ENCODE measurements at places on chromosomes 13 and 19.
A peak's percentile ranks its signal among the peaks of the same experiment; 100 is the strongest.

DNA sequence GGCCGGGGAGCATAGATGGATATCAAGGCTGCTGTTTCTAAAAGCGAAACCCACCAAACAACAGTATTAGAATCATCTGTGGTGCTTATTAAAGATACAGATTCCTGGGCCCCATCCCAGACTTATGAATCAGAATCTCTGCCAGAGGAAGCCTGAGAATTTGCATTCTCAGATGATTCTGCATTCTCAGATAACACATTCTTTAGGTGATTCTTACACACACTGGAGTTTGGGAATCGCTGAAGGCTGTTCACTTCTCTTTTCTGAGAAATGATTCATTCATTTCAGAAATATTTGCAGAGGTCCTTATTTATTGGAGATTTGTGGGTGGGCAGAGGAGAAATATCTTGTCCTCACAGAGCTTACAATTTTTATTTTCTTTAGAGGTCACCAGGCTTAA, 24.4 kb downstream of the ALOX5AP start:
- no peak for DNase-seq

DNA sequence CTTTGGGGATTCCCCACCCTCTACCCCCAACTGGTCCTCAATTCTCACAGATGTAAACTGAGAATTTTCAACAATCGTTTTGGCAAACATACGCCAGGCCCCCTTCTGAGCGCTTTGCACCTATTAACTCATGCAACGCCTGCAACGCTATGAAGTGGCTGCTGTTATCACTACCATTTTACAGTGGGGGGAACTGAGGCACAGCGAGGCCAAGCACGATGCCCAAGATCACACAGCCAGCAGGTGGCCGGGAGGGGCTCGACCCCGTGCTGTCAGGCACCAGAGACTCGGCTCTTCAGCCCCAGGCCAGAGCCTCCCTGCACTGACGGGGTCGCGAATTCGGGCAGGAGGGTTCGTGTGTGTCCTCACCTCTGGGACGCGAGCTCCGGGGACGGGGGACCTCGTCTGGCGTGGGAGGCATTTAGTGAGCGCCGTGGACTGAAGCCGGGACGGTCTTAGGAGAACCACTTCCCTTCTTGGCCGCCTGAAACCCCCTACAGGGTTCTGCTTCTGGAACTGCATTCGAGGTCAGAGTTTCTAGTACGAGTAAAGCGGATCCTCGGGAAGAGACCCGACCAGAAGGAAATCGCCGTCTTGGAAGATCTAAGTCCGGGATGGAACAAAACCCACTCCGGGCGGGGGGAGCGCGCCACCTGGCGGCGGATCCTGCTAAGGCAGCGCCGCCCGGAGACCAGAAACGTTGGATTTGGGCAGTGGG, 21.0 kb downstream of the ZNF114 start:
- no peak for DNase-seq

DNA sequence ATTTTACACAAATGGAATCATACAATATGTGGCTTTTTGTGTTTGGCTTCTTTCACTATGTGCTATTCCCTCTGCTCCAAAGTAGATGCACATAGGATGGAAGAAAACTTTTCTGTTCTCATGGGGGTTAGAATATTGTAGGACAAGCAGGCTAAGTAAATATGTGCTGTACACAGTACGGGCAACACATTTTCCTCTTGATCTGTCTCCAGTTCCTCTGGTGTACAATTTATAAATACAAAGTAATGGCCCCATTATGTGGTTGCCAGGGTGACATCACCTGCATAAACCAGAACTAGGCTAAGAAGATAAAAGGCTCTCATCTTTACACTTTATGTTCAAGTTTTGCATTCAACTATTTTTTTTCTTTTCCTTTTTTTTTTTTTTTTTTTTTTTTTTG, 41.0 kb upstream of the SOX21 start:
- DNase-seq, result no peak

GRCh38 chr19:39546599-39546998, 6.6 kb upstream of the EID2 start:
- DNase-seq, result no peak

GRCh38 chr13:21461131-21461530, 2.0 kb upstream of the ZDHHC20 start:
- no peak for DNase-seq

GRCh38 chr13:110337247-110337646, 30.2 kb downstream of the COL4A2 start:
- DNase-seq, result no peak

GRCh38 chr19:3013263-3013725, 15.8 kb downstream of the TLE2 start:
- DNase-seq, result no peak

DNA sequence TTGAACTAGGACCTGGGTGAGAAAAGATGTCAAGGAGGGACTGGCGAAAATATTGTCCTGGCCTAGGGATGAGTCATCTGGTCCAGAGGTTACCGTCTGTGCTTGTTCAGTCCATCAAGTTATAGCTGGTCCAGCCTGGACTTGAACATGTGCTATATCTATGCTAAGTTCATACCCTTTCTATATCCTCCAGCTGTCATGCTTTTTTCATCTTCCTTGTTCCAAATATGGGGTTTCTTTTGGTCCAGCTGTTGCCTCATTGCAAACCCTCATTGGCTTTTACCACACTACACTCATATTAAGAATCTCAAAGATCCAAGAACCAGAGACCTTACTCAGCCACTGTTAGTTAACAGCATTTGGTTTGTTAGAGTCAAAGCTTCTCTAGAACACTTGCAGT, 19.1 kb upstream of the KLF12 start:
- no peak for DNase-seq

GRCh38 chr19:35693835-35694599, 10.3 kb upstream of the ZBTB32 start:
- DNase-seq, result peak; percentile 33

- DNase-seq, result no peak
Observed at GRCh38 chr19:15292847-15293582, 39.3 kb downstream of the BRD4 start.

GRCh38 chr13:45936621-45937020, 85.1 kb upstream of the SIAH3 start:
- no peak for DNase-seq

GRCh38 chr13:86080340-86080995, 281.2 kb upstream of the SLITRK6 start:
- DNase-seq, result no peak

- DNase-seq, result no peak
Observed at GRCh38 chr13:113605866-113606438, 21.4 kb downstream of the TFDP1 start.

DNA sequence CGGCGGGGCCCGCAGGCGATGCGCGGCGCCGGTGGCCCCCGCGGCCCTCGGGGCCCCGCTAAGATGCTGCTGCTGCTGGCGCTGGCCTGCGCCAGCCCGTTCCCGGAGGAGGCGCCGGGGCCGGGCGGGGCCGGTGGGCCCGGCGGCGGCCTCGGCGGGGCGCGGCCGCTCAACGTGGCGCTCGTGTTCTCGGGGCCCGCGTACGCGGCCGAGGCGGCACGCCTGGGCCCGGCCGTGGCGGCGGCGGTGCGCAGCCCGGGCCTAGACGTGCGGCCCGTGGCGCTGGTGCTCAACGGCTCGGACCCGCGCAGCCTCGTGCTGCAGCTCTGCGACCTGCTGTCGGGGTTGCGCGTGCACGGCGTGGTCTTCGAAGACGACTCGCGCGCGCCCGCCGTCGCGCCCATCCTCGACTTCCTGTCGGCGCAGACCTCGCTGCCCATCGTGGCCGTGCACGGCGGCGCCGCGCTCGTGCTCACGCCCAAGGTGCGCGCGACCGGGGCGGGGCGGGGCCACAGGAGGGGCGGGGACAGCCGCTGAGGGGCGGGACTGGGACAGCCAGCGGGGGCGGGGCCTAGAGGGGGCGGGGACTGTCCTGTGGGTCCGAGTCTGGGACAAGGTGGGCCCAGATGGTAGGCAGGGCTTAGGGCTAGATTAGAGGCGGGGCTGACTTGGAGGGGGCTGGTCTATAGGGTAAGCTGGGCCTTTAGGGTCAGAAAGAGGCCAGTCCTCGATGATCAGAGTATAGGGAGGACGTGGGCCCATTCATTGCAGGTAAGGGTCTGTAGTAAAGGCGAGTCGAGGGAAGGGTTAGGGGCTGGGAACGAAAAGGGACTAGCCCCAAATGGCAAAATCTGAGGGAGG, 5.1 kb downstream of the GRIN2D start:
- DNase-seq, result no peak

- DNase-seq, result no peak
Observed at GRCh38 chr19:31175564-31176348, 173.5 kb downstream of the TSHZ3 start.

DNA sequence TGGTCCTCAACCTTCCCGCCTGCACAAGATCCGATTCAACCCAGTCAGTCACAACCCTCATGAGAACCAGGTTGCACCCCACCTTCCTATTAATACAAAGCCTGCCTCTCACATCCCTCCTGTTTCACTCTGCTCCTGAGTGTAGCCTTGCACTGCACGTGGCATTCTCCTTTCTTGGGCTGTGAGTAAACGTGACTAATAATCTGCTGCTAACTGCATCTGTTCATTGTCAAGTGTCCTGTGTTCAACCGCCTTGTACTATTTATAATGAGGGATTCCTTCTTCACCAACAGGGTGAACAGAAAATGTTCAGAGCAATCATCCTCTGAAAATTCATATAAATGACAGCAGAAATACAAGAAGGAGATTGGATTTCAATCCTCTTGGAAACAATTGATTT, 1608.2 kb downstream of the SLITRK5 start:
- DNase-seq, result no peak

DNA sequence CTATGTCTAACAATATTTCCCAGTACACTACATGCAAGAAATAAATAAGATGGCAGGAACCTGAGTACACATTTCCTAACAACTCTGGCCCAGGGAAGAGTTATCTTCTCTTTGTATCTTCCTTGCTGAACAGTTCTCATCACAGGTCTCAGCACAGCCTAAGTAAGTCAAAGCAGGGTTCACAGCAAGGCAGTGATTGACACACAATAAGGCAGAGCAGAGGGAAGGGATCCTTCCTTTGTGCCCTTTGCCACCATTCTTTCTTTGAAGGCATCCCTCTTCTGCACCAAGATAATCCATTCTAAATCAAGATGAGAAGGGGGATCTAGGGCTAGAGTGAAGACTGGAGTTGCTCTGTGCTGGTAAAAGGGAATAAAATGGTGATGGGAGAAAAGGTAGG, 73.4 kb upstream of the TRPC4 start:
- no peak for DNase-seq

- no peak for DNase-seq
Observed at GRCh38 chr19:37864501-37864900, 41.9 kb downstream of the WDR87 start.

GRCh38 chr13:20148501-20149183, 12.2 kb downstream of the GJA3 start:
- no peak for DNase-seq

- DNase-seq, result no peak
Observed at GRCh38 chr13:74026753-74027152, 107.5 kb downstream of the KLF12 start.

- no peak for DNase-seq
Observed at GRCh38 chr13:94395860-94396259, 83.6 kb downstream of the DCT start.

DNA sequence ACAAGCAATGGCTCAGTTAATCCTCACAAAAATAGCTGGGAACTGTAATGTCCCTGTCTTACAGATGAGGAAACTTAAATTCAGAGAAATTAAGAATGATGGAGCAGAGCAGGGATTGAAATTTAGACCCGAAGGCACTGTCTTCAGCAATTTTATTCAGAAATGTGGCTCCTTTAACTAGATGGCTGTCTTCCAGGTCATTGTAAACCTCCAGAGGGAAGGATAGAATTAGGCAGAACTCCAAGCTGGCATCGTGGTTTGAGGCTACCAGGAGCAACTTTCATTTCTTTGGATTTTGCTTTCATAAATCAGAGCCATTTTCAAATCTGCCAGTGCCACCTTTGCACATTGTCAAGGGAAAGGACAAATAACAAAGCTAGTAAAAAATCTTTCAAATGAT, 339.0 kb downstream of the DCT start:
- no peak for DNase-seq

DNA sequence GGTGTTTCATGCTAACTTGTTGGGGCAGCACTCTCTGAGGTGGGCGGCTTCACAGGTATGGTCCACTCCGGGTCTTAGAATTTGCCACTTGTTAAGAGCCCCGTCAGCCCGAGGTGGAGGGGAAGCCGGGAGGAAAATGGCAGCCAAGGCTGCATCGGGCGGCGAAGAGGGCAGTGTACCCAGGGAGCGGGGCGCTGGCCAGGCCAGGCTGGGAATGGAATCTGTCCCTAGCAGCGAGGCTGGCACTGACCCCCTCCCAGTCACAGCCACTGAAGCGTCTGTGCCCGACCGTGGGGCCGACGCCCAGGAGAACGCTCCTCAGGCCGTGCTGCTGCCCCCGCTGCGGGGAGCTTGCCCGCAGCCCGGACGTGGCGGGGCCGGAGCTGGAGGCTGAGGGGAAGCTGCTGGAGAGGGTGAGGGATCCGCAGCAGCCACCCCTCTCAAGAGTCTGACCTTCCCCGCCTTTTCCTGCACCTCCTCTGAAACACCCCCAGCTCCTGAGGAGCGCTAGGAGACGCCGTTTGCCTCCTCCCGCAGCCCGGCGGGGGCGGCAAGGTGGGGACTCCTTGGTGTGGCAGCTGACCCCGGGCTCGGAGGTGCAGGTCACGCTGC, 313.8 kb upstream of the SPRY2 start:
- no peak for DNase-seq

DNA sequence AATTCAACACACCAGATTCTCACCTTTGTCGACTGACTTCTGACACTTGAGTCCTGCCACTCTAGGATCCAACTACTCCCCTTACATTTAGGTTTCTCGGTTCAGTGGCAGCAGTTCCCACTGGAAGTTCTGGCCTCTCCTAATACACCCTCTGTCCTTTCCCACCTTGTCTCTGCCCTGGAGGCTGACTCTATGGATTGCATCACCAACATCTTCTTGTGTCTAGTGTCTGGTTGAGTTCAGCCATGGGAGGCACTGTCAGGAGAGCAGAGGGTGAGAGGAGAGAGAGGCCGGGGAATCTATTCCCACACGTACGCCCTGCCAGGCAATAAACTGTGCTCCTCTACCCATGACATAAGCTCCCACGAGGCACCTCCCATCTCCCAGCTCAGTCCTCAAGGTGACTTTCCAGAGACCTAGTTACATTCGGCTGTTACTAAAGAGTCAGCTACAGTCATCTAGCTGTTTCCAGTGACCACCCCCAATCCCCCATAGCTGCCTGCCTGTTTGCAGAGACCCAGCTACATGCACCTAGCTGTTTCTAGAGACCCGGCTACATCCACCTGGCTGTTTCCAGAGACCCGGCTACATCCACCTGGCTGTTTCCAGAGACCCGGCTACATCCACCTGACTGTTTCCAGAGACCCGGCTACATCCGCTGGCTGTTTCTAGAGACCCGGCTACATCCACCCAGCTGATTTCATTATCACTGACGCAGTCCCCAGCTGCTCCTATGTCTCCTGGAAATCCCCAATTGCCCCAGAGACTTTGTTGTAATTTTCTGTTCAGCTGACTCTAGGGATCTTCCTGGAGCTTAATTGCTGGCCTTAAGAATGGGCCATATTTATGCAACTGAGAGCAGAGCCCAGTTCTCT, 8.1 kb upstream of the LILRB4 start:
- DNase-seq, result no peak

GRCh38 chr13:74450525-74450845, 316.3 kb upstream of the KLF12 start:
- DNase-seq, result no peak
